ENCODE measurements at places on chromosomes 11 and 22. TPM values are rescaled to one million over a fixed set of nuclear protein-coding genes. Genes with fewer than 3 reads are reported as not detected.

Gene C11orf21
- not detected for polyA plus RNA-seq

Gene MMP12
- polyA plus RNA-seq: not detected

Gene ABCC8
- 13.2 TPM for polyA plus RNA-seq

Gene DNAJB7
- not detected for polyA plus RNA-seq

Measured in neural cell (in vitro differentiated cells).